ENCODE measurements at places on chromosomes 5 and 9.

DNA sequence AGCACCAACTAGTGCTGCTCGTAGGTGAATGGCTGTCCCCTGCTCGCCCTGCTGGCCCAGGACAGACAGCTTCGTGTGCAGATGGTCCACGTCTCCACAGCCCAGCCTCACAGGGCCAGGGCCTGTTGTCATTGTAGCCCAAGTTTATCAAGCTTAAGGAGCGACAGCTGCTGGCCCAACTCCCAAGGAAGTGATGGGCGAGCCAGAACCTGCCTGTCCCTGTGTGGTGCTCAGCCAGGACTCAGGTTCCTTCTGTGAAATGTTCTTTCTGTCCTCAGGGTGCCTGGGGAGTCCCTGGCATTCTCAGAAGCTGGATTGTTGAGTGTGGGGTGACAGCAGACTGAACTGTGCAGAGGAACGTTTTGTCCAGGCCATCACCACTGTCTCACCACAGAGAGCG, 16.4 kb downstream of the TRIP13 start:
- no peak for DNase-seq

GRCh38 chr5:11809407-11809806, 94.8 kb downstream of the CTNND2 start:
- no peak for DNase-seq

DNA sequence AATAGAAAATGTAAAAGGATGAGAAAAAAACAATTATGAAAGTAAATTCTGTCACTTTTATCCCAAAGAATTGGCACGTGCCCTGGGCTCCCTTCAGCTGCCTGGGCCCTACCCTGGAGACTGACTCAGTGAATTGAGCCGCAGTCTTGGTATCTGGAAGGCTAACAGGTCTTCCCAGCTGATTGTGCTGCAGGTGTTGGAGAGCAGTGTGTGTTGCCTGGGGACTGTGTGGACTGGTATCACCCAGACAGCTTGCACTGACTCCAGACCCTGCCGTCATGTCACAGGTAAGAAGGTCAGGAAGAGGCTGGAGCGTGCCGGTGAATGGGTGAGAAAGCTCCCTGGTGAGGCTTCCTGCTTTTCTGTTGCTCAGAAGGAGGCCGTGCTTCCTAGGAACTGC, 83.3 kb downstream of the AOPEP start:
- DNase-seq: no peak

DNA sequence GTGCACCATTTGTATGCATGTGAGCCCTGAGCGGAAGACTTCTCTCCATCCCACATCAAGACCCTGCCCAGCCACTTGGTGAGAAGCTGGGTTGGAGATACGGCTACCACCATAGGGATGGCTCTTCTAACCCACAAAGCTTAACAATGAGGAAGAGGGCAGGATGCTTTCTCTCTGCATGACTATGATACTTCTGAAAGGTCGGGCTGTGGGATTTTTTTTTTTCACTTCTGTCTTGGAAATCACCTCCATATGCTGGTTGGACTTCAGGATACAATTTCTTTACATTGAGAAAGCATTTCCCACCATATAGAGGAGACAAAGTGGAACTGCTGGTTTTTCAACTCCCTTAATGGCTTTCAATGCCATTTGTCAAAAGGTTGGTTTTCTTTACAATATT, 30.5 kb downstream of the ZNF366 start:
- no peak for DNase-seq

Data from stimulated activated CD4-positive, alpha-beta T cell treated with anti-CD3 and anti-CD28 coated beads, Interleukin-12 subunit alpha, Interleukin-12 subunit beta, amount 100 ng/mL, for 4 hours (primary cell).